ENCODE measurements at places on chromosomes 7 and 10. TPM values are rescaled to one million over a fixed set of nuclear protein-coding genes. Genes with fewer than 3 reads are reported as not detected.

- no peak for DNase-seq
These were observed 380.9 kb upstream of the ADARB2 start for GRCh38 chr10:2118201-2118600.

- no peak for DNase-seq
These were observed 8.5 kb downstream of the AHR start for GRCh38 chr7:17307000-17307399.

DNA sequence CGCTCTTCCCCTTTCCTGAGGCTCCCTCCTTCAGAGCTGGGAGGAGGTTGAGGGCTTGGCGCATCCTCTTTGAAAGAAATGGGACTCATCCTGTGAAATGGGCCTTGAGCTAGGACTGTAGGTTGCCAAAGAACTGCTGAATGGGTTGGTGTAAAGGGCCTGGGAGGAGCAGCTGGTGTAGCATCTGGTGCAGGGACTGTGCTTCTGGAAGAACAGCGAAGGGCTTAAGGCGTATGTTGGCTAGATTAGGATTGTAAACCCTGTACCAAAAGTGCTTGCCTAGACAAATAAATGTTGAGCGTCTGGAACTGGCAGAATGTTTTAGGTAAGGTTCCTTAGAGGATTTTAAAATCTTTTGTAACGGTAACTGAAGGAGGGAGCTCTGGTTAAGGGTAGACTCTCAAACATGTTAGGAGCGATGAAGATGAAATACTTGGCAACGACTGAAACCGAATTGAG lies 563 bp downstream of the STAM start:
- DNase-seq, result no peak

- DNase-seq, result no peak
These were observed 62.8 kb downstream of the TACC2 start for GRCh38 chr10:122051609-122052385.

GRCh38 chr10:60710041-60710440 lies 68.2 kb upstream of the CDK1 start:
- DNase-seq, result no peak

GRCh38 chr10:50992972-50993766 lies 81.1 kb upstream of the PRKG1 start:
- no peak for DNase-seq

- peak; percentile 92 for DNase-seq
These were observed 1.6 kb downstream of the FAM24A start for GRCh38 chr10:122911889-122912484.

GRCh38 chr10:6737080-6737641 lies 157.1 kb upstream of the PRKCQ start:
- DNase-seq, result no peak

DNA sequence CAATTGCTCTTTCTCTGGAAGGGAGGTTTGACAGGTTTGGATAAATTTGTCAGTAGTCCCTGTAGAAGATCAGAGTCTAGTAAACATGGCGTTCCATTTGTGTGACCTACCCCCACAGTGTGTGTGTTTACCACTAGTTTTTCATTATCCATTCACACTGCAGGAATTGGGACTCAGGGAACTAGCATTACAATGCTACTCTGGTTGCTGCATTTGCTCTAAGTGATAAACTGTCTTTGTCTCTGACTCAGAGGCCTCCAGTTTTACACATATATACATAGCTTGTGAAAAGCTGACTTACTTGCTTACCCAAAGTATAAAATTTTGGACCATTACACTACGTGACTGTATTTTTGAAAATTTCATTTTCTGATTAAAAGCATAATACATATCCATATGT lies 1604.0 kb downstream of the REEP3 start:
- DNase-seq, result no peak

GRCh38 chr7:2819161-2819953 lies 24.8 kb downstream of the GNA12 start:
- no peak for DNase-seq

DNA sequence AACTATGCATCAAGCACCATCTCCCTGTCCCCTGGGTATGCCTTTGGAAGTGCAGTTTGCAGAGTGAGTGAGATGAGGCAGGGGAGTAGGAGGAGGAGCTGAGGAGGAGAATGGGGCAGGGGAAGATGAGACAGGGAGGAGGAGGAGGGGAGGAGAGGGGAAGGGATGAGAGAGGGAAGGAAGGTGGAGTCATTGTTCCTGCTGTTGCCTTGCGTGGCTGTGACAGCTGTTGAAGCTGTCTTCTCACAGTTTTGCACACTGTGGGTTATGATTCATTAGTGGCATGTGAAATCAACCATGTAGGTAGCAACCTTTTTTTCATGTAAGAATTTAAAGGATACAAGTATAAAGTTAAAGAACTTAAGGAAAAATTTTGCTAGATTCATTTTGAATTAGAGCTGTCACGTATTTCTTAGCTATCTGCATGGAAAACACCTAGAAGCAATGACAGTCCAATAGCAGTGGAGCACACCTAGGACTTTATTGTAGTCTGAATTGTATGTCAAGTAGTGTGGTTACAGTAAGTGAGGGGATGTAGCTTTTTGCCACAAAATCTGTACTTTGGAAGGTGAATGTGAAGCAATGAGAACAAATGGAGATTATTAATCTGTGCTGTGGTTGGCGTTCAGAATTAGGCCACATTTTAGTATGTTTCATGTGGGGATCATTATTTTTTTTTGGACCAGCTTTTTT lies 21.7 kb downstream of the CCM2 start:
- no peak for DNase-seq

GRCh38 chr7:74064696-74065095 lies 18.9 kb upstream of the LIMK1 start:
- no peak for DNase-seq

DNA sequence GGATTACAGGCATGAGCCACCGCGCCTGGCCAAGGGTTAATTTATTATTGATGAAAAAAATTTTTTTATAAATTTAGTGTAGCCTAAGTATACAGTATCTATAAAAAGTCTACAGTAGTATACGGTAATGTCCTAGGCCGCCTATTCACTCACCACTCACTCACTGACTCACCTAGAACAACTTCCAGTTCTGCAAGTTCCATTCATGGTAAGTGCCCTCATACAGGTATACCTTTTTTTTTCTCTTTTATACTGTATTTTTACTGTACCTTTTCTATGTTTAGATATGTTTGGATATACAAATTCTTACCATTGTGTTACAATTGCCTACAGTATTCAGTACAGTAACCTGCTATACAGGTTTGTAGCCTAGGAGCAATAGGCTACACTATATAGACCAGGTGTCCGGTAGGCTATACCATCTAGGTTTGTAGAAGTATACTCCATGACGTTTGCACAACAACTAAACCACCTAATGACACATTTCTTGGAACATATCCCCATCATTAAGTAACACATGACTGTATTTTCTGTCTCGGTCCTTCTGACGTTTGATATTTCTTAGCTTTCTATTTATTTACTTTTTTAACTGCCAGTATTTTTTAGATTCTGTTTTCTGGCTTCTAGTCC lies 23.4 kb downstream of the IRF5 start:
- DNase-seq, result no peak

- no peak for DNase-seq
These were observed 604 bp upstream of the SHTN1 start for GRCh38 chr10:117005527-117006055.

DNA sequence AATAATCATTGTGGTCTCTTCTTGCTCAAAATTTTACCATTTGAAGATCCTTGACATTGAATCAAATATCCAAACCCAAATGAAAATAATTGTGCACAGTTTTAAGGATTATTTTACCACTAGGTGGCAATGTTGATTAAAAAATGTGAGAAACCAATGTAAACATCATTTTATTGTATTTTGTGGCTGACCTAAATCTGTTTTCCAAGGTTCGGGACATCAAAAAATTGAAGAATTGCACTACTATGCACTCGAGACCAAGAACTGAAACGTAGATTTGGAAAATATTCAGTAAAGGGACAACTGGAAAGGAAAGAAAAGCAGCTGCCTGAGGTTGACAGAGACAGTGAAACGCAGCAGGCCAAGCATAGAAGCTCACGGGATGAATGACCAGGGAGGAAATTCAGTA lies 259.3 kb downstream of the SNX13 start:
- no peak for DNase-seq

DNA sequence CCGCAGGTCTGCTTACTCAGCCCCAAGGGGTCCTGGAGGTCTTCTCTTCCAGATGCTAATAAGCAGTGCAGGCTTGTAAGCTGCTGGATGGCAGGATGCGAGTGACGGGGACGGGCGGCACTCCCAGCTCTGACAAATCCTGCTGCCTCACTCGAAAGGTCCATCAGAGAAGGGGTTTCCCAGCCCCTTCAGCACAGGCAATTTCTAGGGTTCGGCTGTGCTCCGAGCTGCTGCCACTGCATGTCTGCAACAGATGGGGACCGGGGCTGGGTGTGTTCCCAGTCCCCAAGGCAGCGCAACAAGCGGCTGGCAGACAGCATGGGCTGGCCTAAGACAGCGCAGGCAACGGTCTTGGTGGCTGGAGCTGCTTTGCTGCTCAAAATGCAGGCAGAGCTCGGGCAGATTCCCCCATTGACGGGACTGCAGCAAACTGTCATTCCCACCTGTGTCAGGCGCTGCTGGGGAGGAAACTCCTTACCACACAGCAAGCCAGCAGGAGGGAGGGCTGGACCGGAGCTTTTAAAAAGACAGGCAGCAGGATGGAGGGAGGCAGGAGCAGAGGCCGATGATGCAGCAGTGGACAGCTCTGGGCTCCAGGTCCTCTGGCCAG lies 62.4 kb downstream of the PRKAG2 start:
- no peak for DNase-seq

- no peak for DNase-seq
These were observed 7.3 kb upstream of the GRIFIN start for GRCh38 chr7:2483494-2483893.

GRCh38 chr10:22612318-22612717 lies 102.1 kb downstream of the PIP4K2A start:
- DNase-seq, result peak; percentile 81

DNA sequence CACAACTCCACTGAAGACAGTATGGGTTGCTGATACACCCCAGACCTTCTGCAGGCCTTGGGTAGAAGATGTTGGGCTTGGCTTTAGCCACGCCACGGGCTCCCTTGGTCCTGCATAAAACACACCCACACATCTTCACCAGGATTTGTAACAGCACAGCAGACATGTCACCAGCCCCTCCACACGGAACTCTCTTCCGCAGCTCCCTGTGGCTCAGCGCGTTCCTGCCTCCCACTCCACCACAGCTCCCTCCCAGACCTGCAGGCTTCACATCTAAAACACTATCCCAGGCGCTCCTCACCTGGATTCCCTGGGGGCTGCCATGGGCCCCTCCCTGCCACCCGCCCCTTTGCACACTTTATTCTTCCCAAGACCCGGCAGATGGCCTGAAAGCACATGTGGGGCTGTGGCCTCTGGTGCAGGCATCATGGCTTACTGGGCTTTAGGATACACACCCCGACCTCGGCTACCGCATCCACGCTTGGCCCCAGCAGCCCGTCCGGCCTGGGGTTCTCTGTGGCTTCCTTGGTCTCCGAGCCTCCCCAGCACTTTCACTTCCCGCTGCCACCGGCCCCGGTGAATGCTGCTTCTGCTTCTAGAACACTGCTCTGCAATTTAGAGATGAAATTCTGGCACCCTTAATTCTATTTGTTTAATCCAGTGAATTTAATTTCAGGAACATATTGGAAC lies 432.9 kb downstream of the DNAJB6 start:
- DNase-seq, result no peak

DNA sequence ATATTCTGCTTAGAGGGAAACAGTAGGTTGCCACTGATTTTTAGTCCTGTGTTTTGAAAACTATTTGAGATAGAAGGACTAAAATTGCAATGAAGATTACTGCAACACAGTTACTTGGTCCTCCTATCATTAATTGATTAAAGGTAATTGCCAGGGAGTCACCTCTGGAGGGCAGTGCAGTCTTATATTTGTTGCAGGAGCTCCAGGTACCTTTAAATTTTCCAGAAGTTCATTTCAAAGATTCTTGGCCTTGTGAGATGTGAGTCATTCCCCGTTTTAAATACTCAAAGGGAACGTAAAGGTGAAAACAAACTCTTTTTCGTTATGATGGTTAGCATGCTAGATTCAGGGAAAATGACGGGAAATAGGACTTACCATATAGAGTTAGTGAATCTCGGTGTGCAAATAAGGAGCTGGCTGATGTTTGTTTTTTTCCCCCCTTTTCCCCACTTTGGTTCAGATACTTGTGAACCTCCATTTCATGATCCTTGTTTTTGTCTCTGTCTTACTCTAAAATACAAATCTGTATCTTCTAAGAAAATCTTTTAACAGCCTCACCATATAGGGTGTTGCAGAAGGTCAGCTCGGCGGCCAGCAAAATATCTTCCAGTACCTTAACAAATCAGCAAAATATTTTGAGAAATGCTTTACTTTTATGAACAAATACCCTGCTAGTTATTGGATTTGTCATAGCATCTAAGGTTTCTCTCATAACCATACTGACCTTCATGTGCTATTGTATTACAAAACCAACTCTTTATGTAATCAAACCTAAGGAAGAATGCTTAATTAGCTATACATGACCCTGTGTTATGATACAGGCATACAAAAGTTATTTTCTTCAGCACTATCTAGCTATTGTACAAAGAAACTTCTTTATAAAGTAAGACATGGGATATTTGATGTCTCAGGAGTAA lies 143.0 kb upstream of the HDAC9 start:
- DNase-seq, result peak; percentile 59

DNA sequence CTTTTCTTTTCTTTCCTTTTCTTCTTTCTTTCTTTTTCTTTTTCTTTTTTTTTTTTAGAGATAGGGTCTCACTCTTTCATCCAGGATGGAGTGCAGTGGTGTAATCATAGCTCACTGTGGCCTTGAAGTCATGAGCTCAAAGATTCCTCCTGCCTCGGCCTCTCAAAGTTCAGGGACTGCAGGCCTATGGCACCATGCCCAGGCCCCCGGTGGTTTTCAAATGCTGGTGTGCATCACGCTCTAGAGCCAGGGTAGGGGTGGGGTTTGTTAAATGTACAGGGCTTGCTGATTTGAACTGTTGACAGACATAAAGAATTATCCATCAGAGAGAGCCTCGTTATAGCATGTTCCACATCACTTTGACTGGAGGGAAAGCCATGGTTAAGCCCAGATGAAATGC lies 5.8 kb downstream of the MINDY4 start:
- DNase-seq, result no peak

- no peak for DNase-seq
These were observed 36.0 kb downstream of the MYOF start for GRCh38 chr10:93445978-93446720.

The SPDYE11 gene
- not detected for total RNA-seq

The PRKAR2B gene
- total RNA-seq, result 0.77 TPM

The ESYT2 gene
- 61.3 TPM for total RNA-seq

The TFR2 gene
- 20.7 TPM for total RNA-seq

The ECHDC3 gene
- total RNA-seq, result 0.47 TPM

The MBL2 gene
- total RNA-seq, result not detected

The MACC1 gene
- total RNA-seq, result not detected

The ITGB8 gene
- not detected for total RNA-seq

The CRYGN gene
- total RNA-seq, result not detected

The C10orf105 gene
- 0.33 TPM for total RNA-seq

The MNX1 gene
- total RNA-seq, result not detected

The NPSR1 gene
- not detected for total RNA-seq

Data from activated CD4-positive, alpha-beta T cell treated with anti-CD3 and anti-CD28 coated beads, Interleukin-2, amount 10 ng/mL, durations not matched to agents 24 days and 14 days (primary cell).